ENCODE measurements at places on chromosomes 13 and 19.

DNA sequence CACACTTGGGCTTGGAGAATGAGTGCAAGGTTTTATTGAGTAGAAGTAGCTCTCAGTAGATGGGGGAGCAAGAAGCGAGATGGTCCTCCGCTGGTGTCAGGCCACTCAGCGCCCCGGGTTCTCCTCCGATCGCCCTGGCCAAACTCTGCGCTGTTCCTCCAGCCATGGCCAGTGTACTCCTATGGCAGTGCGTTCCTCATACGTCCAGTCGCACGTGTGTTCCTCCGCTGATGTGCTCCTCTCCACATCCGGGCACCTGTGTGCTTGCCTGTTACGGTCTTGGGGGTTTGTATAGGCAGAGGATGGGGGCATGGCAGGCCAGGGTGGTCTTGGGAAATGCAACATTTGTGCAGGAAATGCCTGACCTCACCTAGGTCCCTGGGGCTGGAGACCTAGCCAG, 1899.4 kb downstream of the PCDH9 start:
- DNase-seq, result no peak

DNA sequence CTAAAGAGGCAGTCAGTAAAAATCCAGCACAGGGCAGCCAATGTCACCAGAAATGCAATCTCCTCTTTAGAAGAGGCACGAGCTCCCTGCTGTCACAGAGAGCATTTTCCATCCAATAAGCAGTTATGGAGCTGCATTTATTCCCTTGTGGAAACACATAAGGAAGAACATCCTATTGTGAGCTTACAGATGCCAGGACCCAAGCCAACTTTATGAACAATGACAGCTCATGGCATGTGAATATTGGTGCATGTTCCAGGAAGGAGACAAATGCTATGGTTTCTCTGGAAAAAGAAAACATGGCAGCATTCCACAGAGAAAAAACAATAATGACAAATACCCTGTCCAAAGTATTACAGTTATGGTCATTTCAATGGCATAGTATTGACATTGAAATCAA, 955.6 kb downstream of the UQCRFS1 start:
- no peak for DNase-seq

DNA sequence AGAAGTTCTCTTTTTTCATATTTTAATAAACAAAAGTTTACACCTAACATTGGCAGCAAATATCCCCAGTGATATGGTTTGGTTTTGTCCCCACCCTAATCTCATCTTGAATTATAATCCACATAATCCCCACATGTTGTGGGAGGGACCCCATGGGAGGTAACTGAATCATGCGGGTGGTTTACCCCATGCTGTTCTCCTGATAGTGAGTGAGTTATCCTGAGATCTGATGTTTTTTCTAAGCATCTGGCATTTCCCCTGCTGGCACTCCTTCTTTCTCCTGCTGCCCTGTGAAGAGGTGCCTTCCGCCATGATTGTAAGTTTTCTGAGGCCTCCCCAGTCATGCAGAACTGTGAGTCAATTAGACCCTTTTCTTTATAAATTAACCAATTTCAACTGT, 214.7 kb downstream of the SLITRK1 start:
- DNase-seq, result no peak

DNA sequence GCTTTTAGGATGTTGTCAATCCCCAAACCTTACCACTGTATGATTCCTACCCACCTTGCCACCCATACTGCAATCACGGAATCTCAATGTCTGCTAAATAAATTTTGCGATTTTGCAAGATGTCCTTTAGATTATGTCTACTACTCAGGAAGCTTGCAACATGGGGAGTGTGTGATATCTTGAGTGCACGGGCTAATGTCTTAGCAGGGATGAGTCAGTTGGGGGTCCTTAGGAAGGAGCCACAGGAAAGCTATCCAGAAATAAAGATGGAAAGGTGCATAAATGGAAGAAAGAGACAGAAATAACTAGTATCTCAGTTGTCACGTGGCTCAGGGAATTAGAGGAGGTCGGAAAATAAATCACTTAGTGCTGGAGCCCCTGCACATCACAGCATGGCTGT, 77.1 kb downstream of the NALCN start:
- DNase-seq, result no peak

DNA sequence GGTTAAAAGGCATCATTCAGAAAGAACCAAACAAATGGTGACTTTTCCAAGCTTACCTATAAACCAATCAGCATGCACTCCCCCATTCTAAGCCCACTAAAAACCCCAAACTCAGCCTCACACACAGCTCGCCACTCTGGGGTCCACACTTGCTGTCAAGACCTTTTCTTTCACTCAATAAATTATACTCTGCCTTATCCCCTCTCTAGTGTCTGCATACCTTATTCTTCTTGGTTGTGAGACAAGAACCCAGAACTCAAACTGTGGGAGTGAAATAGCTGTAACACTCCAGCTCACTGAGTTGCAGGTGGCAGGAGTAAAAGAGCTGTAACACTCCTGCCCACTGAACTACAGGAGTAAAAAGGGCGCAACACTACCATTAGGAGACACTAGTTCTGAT, 559.0 kb downstream of the TBC1D4 start:
- DNase-seq, result no peak

DNA sequence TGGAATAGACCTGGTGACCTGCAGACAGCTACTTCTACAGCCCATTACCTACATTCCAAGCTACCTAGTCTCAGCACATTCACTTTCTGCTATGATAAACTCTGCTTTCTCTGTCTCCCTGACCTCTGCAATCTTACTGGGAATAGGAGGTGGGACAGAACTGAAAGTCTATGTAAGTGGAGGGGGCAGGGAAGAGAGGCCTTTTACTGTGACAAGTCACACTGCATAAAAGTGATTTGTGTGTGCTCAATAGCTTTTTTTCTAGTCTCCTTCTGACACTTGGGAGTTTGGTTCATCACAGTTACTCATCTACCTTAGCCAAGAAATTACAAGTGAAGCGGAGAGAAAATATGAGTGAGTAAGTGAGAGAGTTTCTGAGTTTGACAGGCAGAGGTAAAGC, 322.4 kb downstream of the OLFM4 start:
- no peak for DNase-seq

GRCh38 chr19:9058905-9059667, 27.8 kb upstream of the OR1M1 start:
- DNase-seq, result no peak

- no peak for DNase-seq
These were observed 12.9 kb downstream of the PAK4 start for GRCh38 chr19:39138221-39139211.
